ENCODE measurements at places on chromosomes 3 and 15.

- no peak for DNase-seq
Observed at GRCh38 chr3:139668332-139668731, 9.4 kb downstream of the NMNAT3 start.

DNA sequence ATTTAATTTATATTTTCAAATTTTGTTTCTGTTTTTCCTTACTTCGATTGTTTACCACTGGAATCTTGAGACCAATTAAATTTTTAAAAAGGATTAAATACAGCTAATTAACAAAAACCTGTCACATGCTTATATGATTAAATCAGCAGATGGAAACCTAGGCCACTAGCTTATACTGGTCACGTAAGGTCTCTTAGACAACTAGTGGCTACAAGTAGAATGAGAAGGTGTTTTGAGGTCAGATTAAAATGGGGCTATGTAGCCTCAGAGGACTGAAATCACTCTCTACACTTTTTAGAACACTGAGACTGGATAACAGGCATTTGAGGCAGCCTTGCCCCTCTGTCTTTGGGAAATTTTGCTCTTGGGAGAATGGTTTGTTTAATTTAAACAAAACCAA is 246.5 kb upstream of the ONECUT1 start:
- no peak for DNase-seq

DNA sequence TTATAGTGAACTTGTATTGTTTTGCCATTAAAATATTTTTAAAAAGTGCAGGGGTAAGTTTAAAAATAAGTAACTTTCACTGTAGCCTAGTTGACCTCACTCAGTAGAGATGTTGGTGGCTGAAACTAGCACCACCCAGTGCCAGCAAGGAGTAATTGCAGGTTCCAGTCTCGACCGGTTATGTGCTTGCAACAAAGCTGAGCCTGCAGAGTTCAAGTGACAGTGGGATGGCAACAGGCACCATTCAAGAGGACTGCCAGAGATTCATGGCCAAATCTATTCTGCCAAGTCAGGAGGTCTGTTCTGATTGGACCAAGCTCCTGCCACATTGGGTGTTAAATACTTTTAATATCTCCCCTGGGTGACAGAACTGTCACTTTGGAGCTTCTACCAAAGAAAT is 2.7 kb downstream of the ADAMTS7 start:
- peak; percentile 77 for DNase-seq

DNA sequence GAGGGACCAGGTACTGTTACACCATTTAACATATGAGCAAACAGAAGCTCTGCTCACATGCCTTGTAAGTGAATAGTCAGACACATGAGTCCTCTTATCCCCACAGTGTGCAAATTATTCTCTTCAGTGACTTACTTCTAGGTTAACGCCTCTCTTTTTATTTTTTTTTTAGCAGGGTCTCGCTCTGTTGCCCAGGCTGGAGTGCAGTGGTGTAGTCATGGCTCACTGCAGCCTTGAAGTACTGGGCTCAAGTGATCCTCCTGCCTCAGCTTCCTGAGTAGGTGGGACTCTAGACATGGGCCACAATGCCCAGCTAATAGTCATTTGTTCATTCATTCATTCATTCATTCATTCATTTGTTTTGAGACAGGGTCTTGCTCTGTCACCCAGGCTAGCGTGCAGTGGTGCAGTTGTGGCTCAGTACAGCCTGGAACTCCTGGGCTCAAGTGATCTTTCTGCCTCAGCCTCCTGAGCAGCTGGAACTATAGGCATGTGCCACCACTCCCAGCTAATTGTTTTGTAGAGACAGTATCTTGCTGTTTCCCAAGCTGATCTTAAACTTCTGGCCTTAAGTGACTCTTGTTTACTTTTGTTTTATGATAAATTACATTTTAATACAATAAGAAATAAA is 94.7 kb downstream of the LRRC28 start:
- no peak for DNase-seq
